ENCODE measurements at places on chromosomes 12 and 14.

- no peak for DNase-seq
These were observed 39.4 kb upstream of the BTG1 start for GRCh38 chr12:92185052-92185451.

DNA sequence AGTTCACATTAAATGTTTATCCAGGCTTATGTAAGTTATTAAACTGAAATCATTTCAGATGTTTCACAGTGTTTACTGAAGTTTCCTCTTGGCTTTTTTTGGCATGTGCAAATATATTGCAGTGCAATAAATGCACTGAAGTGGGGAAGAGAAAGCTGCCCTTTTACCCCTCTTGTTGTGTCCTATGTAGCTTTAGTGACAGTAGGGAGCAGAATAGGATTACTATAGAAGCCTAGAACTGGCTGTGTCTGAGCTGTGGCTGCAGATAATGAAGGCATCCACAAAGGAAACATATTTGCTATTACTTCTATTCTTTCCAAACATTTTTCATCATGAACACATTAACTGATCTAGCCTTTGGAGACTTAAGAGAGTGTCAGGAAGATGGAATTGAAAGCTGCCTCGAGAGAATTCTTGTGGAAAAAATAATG, 24.1 kb upstream of the CNTN1 start:
- no peak for DNase-seq

DNA sequence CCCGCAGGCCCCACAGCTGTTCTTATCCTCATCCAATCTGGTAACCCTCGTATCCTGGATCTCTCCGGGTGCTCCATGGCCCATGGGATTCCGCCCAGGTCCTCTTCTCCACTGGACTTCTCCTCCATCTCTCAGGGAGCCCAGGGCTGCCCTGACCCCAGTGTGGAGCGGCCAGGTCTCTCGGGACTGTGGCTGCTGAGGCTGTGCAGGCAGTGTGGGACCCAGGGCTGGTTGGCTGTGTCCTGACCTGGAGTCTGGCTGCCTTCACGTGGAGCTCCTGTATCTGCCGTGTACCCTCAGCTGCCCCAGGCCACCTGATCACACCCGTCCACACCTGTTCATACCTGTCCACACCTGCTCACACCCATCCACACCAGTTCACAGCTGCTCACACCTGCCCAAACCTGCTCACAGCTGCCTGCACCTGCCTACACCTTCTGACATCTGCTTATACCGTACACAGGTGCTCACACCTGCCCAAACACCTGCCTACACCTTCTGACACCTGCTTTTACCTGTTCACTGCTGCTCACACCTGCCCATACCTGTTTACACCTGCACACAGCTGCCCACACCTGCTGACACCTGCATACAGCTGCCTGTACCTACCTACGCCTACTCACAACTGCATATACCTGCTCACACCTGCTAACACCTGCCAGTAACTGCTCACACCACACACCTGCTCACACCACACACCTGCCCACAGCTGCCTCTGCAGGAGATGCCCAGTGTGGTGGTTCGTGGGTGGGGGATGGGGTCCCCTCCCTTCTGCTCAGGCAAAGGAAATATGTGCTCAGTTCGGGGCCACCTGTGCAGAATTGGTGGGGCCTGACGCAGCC, 92.2 kb downstream of the GALNT9 start:
- no peak for DNase-seq

DNA sequence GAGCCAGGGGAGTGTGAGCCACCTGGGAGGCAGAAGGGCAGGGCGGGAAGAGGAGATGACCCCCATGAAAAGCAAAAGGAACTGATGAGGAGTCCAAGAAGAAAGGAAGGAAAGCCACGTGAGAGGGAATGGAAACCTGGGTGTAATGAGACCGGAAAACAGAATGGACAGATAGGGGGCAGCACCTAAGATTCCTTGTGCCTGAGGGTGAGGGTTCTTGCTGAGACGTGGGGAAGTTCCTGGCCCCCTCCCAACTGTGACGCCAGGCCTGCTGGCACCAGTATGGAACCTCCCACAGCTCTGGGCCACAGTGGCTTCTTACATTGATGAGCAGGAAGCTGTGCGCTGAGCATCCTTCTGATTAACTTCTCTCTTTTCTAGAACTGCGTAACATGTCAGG, 30.8 kb downstream of the TTC7B start:
- no peak for DNase-seq

DNA sequence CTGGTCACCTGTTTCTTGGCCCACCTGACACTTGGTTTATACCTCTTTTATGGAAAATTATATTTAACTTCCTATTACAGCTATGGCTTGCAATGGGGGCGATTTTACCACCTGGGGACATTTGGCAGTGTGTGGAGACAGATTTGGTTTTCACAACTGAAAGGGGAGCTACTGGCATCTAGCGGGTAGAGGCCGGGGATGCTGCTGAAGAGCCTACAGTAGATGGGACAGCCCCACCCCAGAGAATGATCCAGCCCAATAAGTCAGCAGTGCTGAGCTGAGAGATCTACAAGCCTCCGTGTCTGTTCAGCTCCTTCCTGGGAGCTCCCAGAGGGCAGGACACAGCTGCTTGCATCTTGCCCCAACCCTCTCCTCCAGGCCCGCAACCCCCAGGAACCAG, 302.8 kb downstream of the CACNA1C start:
- no peak for DNase-seq

- DNase-seq = no peak
These were observed 98.3 kb upstream of the ESRRB start for GRCh38 chr14:76277586-76278130.

DNA sequence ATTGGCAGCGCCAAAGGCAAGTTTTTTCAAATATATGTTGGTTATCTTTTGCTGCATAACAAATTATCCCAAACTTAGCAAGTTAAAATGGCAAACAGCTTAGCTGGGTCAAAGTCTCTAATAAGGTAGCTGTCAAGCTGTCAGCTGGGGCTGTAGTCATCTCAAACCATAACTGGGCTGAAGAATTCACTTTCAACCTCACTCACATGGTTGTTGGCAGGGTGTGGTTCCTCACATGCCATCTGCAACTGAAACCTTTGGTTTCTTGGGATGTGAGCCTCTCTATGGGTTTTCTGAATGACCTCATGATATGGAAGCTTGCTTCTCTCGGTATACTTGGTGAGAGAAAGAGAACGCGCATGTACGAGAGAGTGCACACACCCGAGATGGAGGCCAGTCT, 125.4 kb downstream of the LRIG3 start:
- DNase-seq = no peak

DNA sequence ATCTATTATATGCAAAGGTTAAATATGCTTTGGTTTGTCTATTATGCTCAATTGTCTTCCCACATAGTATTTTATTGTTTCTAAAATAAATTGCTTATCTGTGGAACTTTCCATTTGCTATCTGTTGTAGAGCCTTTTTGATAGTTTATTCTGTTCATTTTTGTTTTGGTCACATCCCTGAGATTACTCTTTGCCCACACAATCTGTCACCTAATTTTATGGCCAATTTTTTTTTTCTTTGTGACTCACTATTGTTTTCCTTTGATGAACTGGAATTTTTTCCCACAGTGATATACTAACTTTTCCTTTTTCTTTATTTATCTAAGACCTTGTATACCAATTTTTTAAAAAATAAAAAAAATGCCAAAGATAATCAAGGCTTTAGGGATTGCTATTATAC, 61.1 kb downstream of the RASSF9 start:
- DNase-seq = no peak

DNA sequence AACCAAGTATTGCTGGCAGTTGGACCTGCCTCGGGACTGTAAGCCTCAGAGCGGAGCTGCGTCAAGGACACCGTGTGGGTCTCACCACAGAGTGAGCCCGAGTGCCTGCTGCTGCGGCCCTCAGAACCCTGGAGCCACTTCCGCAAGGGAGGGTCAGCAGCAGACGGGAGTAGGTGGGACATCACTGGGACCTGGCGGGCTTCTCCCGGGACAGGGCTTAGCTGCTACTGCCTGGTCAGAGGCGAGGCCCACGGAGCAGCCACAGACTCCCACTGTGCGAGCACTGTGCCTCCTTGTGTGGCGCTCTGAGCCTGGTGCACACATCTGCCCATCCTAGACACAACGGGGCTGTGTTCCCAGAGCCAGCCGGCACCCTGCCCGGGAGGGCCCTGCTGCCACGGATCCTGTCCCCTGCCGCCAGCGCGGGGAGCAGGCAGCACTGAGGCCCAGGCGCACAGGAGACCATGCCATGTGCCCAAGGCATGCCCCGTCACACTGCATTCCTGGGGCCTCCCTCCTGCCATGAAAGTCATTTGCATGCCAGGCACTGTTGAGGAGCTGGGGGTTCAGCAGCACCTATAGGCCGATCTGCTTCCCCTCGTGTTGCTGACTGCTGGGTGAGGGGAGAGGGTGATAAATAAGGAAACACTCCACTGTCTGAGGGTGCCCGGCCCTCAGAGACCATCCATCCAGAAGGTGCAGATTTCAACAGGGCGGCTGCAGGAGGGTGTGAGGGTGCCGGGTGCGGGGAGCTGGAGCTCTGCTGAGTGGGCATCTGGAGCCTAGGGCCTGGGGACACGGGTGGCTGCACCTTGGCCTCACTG, 10.0 kb downstream of the HIP1R start:
- no peak for DNase-seq

Data from NCI-H1105 treated with DMSO at 0.1 percent for 48 hours (cell line).